ENCODE measurements at places on chromosomes 7 and 10. TPM values are rescaled to one million over a fixed set of nuclear protein-coding genes. Genes with fewer than 3 reads are reported as not detected.

OPN1SW gene
- not detected for total RNA-seq

CDHR3 gene
- 0.91 TPM for total RNA-seq

DLG5 gene
- 9.1 TPM for total RNA-seq

AEBP1 gene
- total RNA-seq, result 4.7 TPM

GNAT3 gene
- not detected for total RNA-seq

RBM17 gene
- 55.5 TPM for total RNA-seq

MICU1 gene
- 25.7 TPM for total RNA-seq

OR2A12 gene
- total RNA-seq, result not detected

NPSR1 gene
- not detected for total RNA-seq

ARL3 gene
- 8.4 TPM for total RNA-seq

SCART1 gene
- total RNA-seq, result 0.76 TPM

ASB10 gene
- total RNA-seq, result not detected

FAM171A1 gene
- total RNA-seq, result 26.3 TPM

CAV2 gene
- 150 TPM for total RNA-seq

NCF1 gene
- total RNA-seq, result not detected

CALHM2 gene
- total RNA-seq, result 9.9 TPM

CADPS2 gene
- total RNA-seq, result 47.7 TPM

KCND2 gene
- total RNA-seq, result 0.32 TPM

TMUB1 gene
- total RNA-seq, result 14.1 TPM

MCM10 gene
- total RNA-seq, result 16.0 TPM

OIT3 gene
- total RNA-seq, result not detected

FFAR4 gene
- not detected for total RNA-seq

FAM131B gene
- 1.4 TPM for total RNA-seq

ADAMTS14 gene
- not detected for total RNA-seq

DRGX gene
- not detected for total RNA-seq

CARD11 gene
- 1.7 TPM for total RNA-seq

COL13A1 gene
- total RNA-seq, result 37.2 TPM

RBAK gene
- 8.5 TPM for total RNA-seq

UNCX gene
- total RNA-seq, result not detected

KCNH2 gene
- total RNA-seq, result 0.15 TPM

CCDC7 gene
- 13.4 TPM for total RNA-seq

ANKRD61 gene
- total RNA-seq, result not detected

LIPM gene
- total RNA-seq, result not detected

HOXA11 gene
- 10.3 TPM for total RNA-seq

C10orf53 gene
- total RNA-seq, result not detected

Data from epithelial cell of umbilical artery (primary cell).